ENCODE measurements at places on chromosomes 16 and 17. TPM values are rescaled to one million over a fixed set of nuclear protein-coding genes. Genes with fewer than 3 reads are reported as not detected.
A peak's percentile ranks its signal among the peaks of the same experiment; 100 is the strongest.

DNA sequence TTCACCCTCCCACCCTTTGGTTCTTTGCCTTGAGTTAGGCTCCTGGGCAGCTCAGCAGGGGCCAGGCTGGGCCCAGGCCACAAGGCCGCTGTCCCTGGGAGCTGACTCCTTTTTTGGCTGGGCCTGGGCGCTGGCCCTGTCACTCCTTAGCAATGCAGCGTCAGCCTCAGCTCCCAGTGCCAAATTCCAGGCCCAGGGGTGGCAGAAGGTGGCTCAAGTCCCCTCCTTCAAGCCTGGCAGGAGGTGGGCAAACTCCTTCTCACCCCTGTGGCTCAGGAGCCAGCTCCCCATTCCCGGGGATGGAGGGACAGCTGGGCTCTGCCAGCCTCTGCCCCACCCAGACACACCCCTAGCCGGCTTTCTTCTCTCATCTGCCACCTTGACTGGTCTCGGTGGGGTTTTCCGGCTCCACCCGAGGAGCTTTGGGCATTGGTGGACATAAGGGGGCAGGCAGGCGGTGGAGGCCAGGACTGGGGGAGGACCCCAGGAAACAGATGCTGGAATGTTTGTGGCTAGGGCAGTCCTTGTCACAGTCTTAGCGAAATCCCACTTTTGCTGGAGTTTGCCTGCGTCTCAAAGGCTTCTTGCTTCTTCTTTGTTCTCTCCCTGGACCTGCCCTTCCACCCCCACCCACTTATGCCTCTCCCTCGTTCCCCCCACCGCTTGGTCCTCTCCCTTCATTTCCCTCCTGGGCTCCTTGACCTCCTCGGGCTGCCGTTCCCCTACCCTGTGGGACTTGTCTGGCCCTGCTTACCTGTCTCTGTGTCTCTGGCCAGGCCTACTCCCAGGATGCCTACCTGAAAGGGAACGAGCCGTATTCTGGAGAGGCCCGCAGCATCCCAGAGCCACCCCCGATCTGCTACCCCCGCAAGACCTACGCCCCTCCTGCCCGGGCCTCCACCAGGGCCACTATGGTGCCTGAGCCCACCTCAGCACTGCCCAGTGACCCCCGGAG lies 37.4 kb downstream of the ARHGAP23 start:
- peak; percentile 30 for DNase-seq

DNA sequence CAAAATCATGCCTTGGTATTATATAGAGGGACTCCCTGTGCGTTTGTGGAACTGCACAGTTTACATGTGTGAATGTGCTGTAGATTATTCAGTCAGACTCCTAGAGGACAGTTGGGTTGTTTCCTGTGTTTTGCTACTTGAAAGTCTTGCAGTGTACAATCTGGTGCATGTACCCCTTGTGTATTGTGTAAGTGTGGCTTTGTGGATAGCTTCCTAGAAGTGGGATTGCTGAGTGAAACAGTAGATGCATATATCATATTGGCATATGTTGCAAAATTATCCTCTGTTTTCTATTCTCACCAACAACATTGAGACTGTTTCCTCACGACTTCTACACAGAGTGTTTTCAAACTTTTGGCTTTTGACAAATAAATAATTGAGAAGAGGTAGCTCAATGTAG lies 263.7 kb downstream of the MAP2K6 start:
- no peak for DNase-seq

DNA sequence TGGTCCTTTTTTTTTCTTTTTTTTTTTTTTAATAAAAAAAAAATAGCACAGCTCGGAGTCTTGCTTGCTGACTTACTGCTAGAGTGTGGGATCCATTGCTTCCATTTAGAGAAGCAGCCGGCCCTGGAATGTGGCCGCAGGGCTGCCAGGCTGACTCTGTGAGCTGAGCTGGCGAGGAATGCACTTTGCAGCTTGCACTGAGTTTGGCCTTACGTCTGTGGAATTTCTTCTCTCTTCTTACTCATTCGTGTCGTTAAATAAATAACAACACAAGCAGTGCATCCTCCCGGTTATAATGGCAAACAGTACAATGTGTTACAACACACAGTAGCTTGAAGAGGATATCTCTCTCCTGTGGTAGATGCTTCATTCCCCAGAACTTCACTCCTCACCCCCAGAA lies 69.2 kb downstream of the PRKCB start:
- DNase-seq: peak; percentile 67

- DNase-seq: no peak
Observed at GRCh38 chr16:89324056-89325010, 106.8 kb downstream of the ZNF778 start.

DNA sequence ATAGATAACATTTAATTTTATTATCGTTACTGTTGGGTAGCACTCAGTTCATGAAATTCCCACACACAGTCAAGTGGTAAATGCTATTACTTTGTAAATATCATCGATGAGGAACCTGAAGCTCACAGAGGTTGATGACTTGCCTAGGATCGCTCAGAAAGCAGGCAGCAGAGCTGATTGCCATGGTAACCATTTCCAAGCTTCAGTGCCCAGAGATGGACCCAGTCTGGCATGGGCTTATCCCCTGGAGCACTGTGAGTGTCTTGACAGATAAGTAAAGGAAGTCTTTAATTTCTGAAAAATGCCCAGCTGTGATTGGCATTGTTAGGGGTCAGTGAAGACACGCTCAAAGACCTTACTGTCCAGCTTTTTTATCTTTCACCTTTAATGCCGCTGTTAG lies 95.0 kb downstream of the PRKCB start:
- no peak for DNase-seq

The ATP2A1 gene
- 2.4 TPM for total RNA-seq

All from NCI-H460 (cell line).